ENCODE measurements at places on chromosomes 5 and 9.

GRCh38 chr5:172433513-172433912, 20.8 kb downstream of the SH3PXD2B start:
- no peak for DNase-seq

DNA sequence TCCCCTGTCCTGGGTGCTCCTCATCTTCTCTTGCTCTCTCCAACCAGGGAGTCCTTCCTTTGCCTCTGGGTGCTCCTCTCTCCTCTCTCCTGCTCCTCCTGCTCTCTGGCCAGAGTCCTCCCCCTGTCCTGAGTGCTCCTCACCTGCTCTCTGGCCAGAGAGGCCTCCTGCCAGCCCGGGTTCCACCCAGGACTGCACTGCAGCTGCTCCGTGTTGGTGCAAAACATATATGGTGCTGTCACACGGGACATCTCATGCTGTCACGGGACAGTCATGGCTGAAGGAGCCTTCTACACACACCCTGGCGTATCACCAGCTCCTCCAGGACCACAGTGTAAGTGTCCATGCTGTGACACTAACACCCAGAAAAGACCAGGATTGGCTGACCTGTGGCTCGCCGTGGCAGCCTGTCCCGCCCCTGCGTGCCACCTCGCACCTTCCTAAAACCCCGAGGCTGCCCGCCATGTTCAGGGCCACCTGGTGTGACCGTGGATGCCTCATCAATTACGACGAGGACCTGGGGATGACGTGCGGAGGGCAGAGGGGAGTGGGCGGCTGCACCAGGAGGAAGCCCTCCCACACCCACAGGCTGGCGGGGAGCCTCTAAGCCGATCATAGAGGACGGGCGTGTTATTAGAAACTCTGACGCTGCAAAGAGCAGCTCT, 27.9 kb upstream of the SLC6A3 start:
- DNase-seq, result no peak

DNA sequence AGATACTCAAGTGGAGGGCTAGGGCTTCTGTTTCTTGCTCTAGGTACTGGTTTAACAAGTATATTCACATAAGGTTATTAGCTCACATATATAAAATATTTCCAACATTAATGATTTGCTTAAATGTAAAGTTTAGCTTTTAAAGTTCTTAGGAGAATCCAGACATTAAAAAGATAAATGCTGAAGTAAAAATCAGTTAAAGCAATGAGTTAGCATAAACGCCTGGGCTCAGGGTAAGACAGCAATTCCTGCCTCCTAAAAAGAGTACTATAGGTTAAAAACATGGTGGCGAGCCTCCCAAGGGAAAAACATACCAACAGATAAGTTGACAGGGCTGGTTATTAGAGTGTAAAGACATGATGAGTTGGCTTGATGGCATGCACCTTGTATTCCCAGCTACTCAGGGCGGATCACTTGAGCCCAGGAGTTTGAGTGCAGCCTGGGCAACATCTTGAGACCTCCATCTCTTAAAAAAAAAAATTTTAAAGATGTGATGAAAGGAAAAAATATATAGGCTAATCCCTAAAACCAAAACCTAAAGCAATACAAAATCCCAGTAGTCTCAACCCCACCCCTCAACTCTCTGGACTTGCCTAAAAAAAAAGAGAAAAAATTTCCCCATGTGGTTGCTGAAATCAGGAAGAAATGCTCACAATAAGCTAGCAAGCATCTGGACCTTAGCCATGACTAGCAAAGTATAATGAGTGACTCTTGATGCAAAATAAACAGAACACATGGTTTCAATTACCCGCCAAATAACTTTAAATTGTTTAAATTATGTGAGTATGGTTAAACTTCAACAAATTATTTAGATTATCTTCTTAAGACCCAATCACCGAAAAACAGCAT, 3.6 kb downstream of the GOLPH3 start:
- no peak for DNase-seq

- no peak for DNase-seq
Measured at GRCh38 chr9:33682551-33682950, 112.8 kb upstream of the PRSS3 start.

- DNase-seq, result no peak
Measured at GRCh38 chr9:112443200-112443599, 43.4 kb upstream of the KIAA1958 start.

GRCh38 chr5:57408714-57409113, 73.9 kb downstream of the ACTBL2 start:
- no peak for DNase-seq

GRCh38 chr9:36940500-36940853, 93.6 kb downstream of the PAX5 start:
- DNase-seq, result no peak

GRCh38 chr9:83060556-83060955, 2.4 kb downstream of the RASEF start:
- no peak for DNase-seq

GRCh38 chr9:128150594-128151308, 1.5 kb downstream of the LCN2 start:
- no peak for DNase-seq

DNA sequence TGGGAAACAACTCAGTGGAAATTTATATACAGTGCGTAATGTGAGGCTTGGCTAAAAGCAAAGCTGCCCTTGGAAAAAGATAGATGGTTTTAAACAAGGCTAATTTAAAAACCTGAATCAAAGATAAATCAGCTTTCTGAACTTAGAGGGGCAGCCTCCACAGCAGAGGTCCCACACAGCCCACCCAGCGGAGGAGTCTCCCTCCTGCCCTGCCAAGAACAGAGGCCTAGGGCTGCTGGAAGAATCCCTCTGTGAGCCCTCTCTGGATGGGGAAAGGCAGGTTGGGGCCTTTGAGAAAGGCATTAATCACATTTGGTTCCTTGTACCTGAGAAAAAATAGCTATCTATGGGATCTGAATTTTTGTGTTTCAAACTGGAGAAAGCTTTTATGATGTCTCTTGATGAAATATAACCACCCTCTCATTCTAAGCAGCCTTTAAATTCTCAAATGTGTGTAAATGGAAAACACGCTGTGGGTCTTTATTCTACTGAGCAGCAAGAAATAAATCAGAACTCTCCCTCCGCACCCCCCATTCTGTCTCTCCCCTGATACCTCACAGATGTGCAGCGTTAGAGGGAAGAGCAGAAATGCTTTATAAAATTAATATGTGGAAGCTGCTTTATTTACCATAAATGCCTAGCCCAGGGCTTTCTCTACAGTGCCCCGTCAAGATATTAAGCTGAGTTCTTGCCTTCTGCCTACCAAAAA, 329.2 kb downstream of the EFNA5 start:
- no peak for DNase-seq

GRCh38 chr9:33116860-33117259, 40.4 kb upstream of the SMU1 start:
- no peak for DNase-seq

DNA sequence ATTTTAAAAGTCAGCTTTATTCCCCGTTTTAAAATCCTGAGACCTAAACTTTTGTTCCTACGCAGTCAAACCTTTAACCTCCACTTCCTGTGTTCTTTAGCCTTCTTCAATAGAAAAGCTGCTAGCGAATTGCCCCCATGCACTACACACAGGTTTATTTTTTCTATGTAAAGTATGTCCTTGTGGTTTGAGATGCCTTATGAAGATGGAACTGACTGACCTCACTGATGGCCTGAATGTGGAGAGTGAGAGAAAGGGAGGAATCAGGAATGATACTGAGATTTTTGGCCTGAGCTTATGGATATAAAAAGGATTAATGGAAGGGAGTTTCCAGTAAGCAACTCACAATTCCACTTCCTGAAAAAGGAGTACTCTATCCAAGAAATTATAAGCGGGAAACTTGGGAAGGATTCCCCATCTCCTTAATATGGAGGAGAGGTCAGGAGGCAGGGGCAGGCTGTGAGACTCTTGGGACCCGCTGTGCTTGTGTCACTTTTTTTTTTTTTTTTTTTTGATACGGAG, 89.5 kb downstream of the UGCG start:
- no peak for DNase-seq

DNA sequence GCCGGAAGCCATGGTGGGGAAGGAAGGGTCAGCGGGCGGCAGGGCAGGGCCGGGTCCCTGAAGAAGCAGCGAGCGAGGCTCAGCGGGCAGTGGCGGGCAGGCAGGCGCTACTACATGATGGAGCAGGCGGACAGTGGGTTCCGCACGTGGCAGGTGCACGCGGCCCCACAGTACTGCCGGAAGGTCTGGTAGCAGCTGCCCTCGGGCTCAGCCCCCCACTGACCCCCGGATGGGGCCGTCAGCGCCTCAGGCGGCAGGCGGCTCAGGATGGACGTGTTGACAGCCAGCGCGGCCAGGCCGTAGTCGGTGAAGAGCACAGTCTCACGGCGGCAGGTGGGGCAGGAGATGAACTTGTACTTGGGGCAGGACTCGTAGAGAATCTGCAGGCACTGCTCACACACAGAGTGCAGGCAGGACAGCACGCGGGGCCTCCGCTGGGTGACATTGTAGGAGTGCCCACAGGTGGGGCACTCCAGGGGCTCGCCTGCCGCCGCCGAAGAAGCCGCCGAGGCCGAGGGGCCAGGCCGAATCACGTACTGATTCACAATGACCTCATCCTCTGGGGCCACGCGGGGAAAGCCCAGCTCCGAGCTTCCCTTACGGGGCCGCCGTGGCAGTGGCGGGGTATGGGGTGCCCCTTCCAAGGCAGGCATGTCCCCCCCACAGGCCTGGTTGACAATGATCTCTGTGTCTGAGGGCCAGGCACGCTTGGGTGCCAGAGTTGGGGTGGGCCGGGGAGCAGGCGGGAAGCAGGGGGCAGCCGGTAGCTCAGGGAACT, 1.5 kb downstream of the RNF208 start:
- DNase-seq, result no peak

GRCh38 chr5:180208038-180208434, 975 bp downstream of the RASGEF1C start:
- no peak for DNase-seq

GRCh38 chr9:114399381-114399780, 11.6 kb upstream of the AKNA start:
- no peak for DNase-seq

DNA sequence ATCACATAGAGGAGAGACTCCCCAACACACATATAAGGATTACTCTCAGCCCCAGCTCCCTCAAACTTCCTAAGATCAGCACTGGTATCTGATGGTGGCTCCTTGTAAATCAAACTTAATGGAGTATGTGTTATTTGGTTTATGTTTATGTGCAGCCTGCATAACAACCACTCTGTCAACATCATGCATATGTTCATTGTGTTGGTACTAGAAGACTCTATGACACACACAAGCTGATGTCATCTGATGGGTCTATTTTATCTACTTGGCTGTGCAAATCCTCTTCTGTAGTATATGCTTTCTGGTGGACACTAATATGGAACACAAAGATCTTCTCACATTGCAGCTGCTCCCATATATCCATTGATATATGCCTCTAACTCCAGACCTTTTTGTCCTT, 134.0 kb upstream of the FAM174A start:
- DNase-seq, result no peak
